H9 (cell line): ENCODE measurements at places on chromosomes 16 and 17.

- no peak overlapping the region for H3K4me3 ChIP-seq
- H3K4me1 ChIP-seq = no peaks in the 10 kb centered on the region
- no peak for DNase-seq
Observed at GRCh38 chr17:20022701-20023100, 13.5 kb downstream of the SPECC1 start.

DNA sequence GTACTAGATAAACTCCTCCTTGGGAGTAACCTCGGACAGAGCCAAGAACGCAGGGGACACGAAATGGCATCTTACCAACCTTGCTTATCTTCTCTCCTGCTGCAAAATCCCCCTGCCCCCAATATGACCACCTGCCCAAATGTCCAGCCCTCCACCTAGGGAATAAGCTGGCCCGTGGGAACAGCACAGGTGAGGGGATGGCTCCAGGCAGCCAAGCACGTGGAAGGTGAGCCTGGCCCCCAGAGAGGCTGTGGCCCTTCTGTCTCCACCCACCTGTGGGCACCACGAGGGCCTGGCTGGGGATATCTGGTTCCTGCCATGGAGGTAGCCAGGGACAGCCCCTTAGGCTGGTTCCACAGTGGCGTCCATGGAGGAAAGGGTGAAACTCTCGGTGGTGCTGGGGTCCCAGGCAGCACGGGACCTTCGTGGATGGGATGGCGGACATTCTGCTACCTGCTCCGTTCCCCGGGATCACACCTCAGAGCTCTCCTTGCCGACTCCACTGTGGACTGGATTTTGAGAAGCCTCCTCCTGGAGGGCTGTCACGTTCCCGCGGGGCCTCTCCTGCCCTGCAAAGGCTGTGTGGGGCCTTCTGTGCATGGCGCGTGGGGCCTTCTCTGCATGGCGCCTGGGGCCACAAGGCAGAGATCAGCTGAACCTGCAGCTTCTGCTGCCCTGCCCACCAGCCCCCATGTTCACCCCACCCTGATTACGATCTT is 388.5 kb upstream of the TNRC6C start:
- H3K4me1 ChIP-seq = peaks cover 4% of the 10 kb centered on the region
- no peak for DNase-seq

DNA sequence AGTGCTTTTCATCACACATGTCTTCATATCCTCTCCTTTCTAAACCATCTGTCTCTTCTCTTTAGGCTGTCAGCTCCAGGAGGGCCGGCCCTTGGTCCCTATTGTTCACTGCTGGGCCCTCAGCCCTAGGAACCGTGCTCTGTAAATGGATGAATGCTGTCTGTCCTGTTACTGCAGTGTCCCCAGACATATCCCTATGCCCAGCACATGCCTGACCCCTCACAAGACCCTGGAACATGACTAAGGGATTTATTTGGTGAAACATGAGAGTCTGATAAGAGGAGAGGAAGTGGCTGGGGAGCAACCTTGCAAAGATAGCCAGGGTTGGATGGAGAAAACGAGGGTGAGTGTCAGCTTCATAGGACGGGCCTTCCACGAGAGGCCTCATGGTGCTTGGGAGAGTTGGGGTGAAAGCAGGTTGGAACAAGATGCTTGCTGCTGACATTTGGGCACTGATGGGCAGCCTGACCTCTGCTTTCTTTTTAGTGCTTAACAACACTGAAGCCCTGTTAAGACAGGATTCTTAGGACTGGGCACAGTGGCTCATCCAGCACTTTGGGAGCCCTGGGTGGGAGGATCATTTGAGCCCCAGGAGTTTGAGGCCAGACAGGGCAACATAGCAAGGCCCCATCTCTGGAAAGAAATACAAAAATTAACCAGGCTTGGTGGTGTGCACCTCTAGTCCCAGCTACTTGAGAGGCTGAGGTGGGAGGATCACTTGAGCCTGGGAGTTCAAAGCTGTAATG is 39.0 kb downstream of the ABCC1 start:
- peaks cover 7% of the 10 kb centered on the region; the same call in 1 of the 2 replicates for H3K4me1 ChIP-seq
- no peak overlapping the region for H3K4me3 ChIP-seq
- no peak for DNase-seq
- no peaks in the 10 kb centered on the region for H3K27me3 ChIP-seq

DNA sequence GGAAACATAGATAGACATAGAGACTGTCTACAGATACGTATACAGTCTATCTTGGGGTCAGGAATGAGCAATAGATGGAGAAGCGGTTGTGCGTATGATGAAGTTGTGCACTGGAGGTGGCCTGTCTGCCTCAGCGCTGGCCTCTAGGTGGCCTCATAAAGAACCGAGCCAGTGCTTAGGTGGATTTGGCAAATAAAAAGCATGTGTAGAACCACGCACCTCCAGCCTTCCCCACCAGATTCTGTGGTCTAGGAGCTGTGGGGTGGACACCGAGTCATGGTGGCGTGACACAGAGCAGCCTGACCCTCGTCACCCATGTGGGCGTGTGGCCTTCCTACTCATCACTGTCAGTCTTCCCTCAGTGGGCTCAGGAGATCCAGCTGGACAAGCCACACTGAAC is 34.0 kb downstream of the PGS1 start:
- H3K27ac ChIP-seq = no peak overlapping the region
- H3K27me3 ChIP-seq = no peaks in the 10 kb centered on the region

DNA sequence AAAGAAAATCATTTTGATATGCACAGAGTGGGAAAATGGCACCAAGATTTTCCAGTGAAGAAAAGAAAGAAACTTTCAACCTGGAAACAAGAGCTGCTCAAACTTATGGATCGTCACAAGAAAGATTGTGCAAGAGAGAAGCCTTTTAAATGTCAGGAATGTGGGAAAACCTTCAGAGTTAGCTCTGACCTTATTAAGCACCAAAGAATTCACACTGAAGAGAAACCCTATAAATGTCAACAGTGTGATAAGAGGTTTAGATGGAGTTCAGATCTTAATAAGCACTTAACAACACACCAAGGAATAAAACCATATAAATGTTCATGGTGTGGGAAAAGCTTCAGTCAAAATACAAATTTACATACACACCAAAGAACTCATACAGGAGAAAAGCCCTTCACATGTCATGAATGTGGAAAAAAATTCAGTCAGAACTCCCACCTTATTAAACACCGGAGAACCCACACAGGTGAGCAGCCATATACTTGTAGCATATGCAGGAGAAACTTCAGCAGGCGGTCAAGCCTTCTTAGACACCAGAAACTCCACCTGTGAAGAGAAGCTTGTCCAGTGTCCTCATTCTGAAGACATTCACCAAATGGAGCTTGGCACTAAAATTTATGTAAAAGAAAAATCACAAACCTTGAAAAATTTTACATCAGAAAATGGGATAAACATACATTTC is 12.2 kb downstream of the ZNF75A start:
- H3K4me1 ChIP-seq = no peaks in the 10 kb centered on the region
- DNase-seq = no peak

DNA sequence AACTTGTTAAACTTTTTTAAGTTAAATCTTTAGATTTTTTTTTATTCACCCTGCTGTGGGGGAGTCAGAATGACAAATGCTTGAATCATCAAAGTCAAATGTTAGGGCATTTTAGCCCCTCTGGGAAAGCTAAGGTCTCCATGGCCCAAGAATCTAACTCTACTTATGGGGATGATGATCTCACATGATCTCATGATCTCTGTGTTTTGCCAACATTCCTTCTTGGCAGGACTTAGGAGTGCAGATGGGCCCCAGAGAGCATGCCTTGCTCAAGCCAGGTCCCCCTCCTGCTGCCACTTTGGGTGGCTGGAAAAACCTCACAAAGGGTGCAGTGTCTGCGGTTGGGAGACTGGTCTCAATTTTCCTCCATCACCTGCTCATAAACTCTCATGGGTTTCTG is 108.6 kb downstream of the PRKCB start:
- H3K27ac ChIP-seq = no peak overlapping the region
- no peak for DNase-seq
- 0 out of 2 replicates have a peak, but pooled peaks cover 5% of the 10 kb centered on the region for H3K4me1 ChIP-seq
- no peaks in the 10 kb centered on the region for H3K27me3 ChIP-seq
- no peak overlapping the region for H3K4me3 ChIP-seq

DNA sequence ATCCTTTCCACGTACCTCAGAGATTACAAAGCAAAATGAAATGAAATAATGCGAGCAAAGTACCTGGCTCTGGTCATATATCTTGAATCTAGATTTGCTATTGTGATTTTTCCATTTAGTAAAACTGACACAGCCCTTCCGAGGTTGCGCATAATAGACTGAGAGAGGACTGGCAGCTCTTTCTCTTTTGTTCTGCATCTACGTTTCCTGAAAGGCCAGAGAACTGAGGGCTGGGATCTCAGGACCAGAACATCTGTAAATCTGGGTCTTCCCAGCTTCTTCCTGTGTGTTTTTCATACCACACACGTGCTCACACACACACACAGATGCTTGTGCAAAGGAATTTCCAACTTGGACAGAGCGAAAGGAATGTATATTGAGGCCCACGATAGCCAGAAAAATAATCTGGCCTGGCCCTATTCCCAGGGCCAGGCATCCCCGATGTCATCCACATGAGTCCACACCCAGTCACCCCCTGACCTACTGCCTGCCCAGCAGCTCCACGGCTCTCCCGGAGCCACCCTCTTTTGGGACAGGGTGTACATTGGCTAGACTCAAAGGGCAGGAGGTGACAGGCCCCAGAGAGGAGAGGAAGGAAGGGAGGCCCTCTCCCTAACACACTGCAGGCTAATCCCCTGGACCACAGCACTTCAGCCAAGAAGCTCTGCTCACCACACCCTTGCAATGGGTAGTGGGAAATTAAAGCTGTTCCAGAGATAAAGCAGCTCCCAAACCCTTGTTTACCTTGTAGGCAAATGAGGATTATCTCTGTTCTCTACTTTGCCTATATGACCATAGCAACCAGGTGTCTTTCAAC is 41.8 kb downstream of the NOL11 start:
- H3K27me3 ChIP-seq = no peaks in the 10 kb centered on the region
- no peak overlapping the region for H3K4me3 ChIP-seq

DNA sequence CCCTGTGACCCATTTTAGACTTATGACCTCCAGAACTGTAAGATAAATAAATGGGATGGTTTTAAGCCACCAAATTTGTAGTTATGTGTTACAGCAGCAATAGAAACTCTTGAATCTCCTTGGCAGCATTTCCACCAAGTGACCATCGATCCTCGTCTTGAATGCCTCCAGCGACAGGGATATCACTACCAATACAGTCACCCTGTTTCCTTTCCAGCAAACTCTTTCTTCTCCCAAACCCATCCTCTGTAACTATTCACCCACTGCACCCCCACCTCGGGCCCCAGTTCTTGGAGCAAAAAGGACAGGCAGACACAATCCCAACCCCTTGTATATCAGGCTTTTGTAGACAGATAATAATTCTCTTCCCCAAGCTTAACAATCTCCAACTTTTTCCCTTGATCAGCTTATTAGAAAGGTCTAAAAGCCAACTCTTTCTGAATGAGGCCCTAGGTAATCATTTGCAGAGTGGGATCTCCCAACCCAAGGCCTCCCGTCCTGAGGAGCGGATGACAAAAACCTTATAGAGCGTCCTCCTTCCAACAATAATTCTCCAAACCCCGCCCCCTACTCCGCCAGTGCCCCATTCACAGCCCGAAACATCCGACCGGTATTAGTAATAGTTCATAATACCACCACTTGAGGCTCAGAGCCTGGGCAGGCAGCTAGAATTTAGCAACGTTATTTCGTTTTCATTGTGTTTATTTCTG is 14.7 kb upstream of the PLLP start:
- H3K4me1 ChIP-seq = no peaks in the 10 kb centered on the region
- H3K4me3 ChIP-seq = no peak overlapping the region
- no peak overlapping the region for H3K27ac ChIP-seq

DNA sequence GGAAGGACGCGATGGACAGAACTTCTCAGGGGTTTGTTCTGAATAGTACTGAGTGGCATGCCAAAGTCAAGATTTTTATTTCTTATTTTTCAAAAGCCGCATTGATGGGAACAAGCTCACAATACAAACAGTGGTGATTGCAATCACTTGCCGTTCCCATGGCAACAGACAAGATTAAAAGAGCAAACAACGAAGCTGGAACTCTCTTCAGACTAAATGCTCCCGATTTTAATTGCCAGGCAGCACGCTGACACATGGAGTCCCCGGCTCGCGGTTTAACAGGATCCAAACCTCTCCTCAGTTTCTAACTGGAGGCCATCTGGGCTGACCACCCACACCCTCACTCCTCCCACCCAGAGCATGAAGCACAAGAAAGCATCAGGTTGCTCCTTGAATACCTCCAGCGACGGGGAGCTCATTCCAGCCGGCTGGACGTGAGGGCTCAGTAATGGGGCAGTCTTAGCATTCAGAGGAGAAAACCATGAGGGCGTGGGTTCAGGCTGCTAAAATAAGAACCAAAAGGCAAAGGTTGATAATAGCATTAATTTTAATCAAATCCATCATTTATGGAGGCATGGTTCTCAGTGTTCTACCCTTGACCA is 41.5 kb downstream of the AIPL1 start:
- no peak overlapping the region for H3K27ac ChIP-seq
- no peaks in the 10 kb centered on the region for H3K36me3 ChIP-seq
- no peaks in the 10 kb centered on the region; the same call in 1 of the 2 replicates for H3K4me1 ChIP-seq
- no peak overlapping the region for H3K4me3 ChIP-seq

DNA sequence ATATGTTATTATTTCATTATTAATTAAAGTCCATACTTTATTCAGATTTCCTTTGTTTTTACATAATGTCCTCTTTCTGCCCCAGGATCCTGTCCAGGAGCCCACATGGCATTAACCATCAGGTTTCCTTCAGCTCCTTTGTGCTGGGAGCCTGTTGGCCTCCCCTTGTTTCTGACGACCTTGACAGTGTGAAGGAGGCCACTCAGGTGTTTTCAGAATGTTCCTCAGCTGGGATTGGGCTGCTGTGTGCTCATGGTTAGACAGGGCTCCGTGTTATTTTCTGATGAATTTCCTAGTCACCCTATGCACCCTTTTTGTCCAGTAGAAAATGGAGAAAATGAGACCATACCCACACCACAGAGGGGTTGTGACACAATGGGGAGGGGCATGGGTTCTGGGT is 281.0 kb upstream of the FOXF1 start:
- no peaks in the 10 kb centered on the region for H3K4me1 ChIP-seq
- H3K4me3 ChIP-seq = no peak overlapping the region
- H3K36me3 ChIP-seq = peaks cover 4% of the 10 kb centered on the region; the same call in 2 of the 3 replicates

DNA sequence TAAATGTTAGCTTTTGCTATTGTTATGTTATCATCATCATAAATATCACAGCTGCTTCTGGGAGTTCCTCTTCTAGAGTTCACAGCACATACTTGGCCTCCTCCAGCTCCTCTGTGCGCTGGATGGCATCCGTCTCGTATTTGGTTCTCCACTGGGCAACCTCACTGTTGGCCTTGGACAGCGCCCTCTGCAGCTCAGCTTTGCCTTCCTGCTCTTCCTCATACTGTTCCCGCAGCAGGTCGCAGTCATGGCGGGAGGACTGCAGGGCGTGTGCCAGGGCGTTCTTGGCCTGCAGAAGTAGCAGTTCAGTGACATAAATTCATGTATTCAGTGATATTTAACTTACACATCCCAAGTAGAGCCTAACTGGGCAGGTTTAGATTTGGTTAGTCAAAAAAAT is 23.4 kb downstream of the MYH8 start:
- no peaks in the 10 kb centered on the region for H3K27me3 ChIP-seq
- no peak overlapping the region for H3K27ac ChIP-seq
- DNase-seq = peak; percentile 79
- H3K36me3 ChIP-seq = no peaks in the 10 kb centered on the region
- H3K4me3 ChIP-seq = no peak overlapping the region
